Karpas-422 (cell line): ENCODE measurements at places on chromosomes 6 and 20.

GRCh38 chr6:2744209-2744771, 6.4 kb downstream of the MYLK4 start:
- no peak for DNase-seq

- peak; percentile 69 for DNase-seq
Measured at GRCh38 chr20:4227085-4227821, 211.9 kb upstream of the RNF24 start.

DNA sequence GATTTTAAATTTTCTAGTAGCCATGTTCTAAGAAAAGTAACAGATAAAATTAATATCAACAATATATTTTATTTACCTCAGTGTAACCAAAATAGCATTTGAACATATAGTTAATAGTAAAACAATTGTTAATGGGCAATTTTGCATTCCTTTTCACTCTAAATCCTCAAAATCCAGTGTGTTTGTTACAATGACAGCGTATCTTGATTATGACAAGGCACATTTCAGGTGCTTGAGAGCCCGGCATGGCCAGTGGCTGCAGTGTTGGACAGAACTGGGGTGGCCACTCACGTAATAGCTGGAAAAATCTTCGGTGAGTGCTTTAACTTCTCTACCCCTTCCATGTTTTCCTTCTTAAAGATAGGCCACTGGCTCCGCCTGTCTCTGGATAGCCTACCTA, 248.0 kb upstream of the RREB1 start:
- DNase-seq = no peak

GRCh38 chr20:25000268-25000801, 7.8 kb upstream of the APMAP start:
- DNase-seq = no peak

DNA sequence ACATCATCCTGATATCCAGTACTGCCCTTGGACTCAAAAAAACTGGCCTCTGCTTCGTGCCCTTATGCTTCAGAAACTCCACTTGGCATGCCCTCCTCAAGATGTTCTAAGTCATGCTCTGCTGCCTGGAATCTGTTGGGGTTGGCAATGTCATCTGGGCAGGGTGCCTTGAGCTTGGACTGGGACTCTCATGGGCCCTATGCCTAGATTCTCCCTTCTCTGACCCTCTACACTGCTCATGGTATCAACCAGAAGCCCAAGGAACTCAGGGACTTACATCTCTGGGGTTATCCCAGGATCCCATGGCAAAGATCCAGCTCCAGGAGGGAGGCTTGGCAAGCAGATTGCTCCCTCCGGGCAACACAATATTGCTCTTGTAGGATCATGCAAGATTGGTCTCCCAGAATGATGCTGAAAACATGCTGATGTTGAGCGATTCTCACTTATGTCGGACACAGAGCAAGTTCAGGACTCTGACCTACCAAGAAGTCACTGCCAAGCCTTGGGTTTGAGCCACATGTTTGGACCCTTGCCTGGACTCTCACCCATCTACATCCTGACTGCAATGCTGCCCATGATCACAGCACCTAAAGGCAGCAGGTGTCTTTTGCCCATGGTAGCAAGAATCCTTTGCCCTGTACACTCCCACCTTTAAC, 88.8 kb downstream of the ADAT2 start:
- no peak for DNase-seq

- DNase-seq = no peak
Measured at GRCh38 chr6:169568314-169569087, 133.3 kb downstream of the WDR27 start.

DNA sequence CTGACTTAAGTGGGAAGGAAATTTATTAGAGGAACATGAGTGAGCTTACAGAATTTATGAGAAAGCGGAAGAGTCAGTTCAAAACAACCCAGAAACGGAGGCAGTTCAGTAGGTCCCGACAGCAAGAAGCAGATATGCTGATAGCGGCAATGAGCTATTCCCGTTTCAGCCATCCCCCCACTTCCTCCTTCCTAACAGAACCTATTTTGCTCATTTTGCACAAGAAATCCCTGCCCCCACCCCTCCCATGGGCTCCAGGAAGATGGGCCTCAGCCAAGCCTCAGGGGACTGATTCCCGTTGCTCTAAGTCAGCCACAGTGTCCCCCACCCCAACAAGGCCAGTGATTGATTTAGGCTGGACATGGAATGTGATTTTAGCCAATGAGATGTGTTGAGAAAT, 157.5 kb downstream of the CEBPB start:
- no peak for DNase-seq

DNA sequence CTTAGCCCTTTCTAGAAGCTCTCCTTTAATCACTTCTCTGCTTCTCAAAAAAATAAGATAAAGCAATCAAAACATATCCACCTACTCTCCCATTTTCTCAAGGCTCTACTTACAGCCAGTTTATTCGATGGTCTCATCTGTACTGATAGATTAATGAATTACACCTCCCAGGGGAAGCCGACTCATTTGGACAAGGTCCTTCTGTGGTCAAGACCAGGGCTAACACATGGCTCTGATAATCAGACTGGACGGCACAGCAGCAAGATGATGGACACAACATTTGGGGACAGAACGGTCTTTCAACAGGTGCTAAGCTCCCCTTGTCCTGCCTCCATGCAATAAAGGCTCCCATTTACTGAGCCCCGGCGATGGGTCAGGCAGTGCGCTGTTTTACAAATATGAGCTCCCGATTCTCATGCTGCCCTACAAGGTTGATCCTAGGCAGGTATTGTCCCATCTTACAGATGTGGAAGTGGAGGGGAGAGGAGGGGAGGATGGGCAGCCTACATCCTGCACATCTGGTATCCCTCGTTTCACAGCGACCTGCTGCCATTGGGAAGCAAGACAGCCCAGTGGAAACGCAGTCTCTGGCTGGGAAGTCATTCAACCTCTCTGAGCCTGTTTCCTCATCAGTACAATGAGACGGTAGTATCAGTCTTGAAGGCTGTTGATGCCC, 15.7 kb downstream of the CPNE5 start:
- DNase-seq = no peak

DNA sequence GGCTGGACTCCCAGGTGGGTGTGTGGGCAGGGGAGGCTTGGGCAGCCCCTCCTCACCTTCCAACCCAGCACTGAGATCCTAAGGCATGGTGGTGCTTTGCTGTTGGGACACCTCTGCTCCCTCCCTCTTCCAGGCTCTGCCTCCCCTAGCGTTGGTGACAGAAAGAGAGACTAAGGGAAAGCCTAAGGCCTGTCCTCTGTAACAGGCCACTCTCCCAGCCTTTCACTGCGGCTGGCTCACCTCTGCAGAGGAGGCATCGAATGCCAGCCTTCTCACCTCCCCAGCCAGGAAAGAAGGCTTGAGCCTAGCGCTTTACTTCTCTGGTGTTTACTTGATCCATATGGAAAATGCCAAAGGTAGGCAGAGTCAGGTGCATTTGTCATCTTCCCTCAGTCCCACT, 3.5 kb upstream of the CDH26 start:
- no peak for DNase-seq

DNA sequence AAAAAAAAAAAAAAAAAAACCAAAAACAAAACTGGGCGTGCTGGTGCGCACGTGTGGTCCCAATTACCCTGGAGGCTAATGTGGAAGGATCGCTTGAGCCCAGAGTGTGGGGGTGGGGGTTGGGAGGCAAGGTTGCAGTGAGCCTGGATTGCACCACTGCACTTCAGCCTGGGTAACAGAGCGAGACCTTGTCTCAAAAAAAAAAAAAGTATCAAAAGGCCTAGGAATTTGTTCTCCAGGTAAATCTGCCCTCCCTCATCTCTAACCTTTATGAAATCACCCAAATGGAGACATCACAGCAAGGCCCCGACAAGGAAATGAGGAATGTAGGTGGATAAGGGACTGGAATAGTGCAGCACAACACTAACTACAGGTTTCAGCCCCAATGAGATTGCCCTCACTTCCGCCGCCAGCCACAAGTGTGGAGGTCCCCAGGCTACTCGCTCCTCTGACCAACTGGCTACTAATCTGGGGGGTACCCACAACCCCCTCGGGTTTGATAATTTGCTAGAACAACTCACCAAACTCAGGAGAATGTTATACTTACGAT, 36.8 kb upstream of the DDR1 start:
- DNase-seq = no peak

- DNase-seq = no peak
Measured at GRCh38 chr6:129195643-129196042, 312.7 kb downstream of the LAMA2 start.
